ENCODE measurements at places on chromosomes 12 and 14. TPM values are rescaled to one million over a fixed set of nuclear protein-coding genes. Genes with fewer than 3 reads are reported as not detected.

The RNASE4 gene
- polyA plus RNA-seq: 9.0 TPM

The ADGRD1 gene
- 29.2 TPM for polyA plus RNA-seq

The BICDL1 gene
- polyA plus RNA-seq: 4.0 TPM

The LBHD2 gene
- not detected for polyA plus RNA-seq

The KRT8 gene
- polyA plus RNA-seq: 166 TPM

The CCDC77 gene
- 22.8 TPM for polyA plus RNA-seq

The RASSF9 gene
- polyA plus RNA-seq: 20.2 TPM

The OR10G3 gene
- polyA plus RNA-seq: 0.12 TPM

The KRT4 gene
- polyA plus RNA-seq: 1.3 TPM

The CPNE6 gene
- not detected for polyA plus RNA-seq

The SERPINA3 gene
- 1.8 TPM for polyA plus RNA-seq

The AJUBA gene
- 40.6 TPM for polyA plus RNA-seq
